ENCODE measurements at places on chromosomes 16 and 17.

GRCh38 chr17:78619334-78619733, 42.1 kb upstream of the DNAH17 start:
- DNase-seq: no peak

- no peak for DNase-seq
Observed at GRCh38 chr16:67865318-67865717, 7.5 kb upstream of the EDC4 start.

- DNase-seq: no peak
Observed at GRCh38 chr16:50612849-50613198, 64.6 kb downstream of the NKD1 start.

DNA sequence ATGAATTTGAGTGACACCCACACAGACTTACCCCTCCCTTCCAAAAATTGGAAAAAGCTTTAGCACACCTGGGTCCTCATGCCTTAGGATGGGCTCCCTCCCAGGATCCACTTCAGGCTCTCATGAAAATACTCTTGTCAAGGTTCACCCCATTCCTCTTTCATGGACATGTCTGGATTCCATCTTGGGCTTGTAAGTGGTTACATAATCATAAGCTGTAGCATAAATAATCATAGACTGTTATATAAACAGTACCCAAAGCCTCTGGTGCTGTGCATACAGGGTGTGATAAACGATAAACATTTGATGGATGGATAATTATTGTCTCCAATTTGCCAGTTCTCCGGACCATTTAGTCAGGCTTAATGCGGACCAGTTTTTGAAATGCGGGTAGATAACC, 53.7 kb upstream of the TEKT3 start:
- DNase-seq: no peak

DNA sequence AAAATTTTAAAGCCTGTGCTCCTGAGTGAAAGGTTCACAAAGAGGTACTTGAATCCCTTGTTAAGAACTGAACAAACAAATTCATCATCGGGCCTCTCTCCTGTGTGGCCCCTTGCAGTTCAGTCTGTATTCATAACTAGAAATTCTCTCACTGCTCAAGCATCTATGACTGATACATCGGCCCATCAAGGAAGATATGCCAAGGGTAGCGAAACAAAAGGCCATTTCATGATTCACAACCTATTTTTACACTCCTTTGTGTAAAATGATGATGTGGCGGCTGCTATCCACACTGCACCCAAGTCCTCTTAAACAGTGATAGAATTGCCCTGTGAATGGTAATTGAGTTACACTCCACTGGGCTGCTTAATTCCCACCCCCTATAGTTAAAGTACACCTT, 204.6 kb downstream of the STX8 start:
- no peak for DNase-seq

Data from stimulated activated CD8-positive, alpha-beta memory T cell treated with anti-CD3 and anti-CD28 coated beads, Interleukin-2, amount 100 ng/mL, for 1 hour (primary cell).